ENCODE measurements at places on chromosomes 4 and X.
A peak's percentile ranks its signal among the peaks of the same experiment; 100 is the strongest.

GRCh38 chr4:71980976-71981375 lies 50.8 kb upstream of the NPFFR2 start:
- DNase-seq: no peak

DNA sequence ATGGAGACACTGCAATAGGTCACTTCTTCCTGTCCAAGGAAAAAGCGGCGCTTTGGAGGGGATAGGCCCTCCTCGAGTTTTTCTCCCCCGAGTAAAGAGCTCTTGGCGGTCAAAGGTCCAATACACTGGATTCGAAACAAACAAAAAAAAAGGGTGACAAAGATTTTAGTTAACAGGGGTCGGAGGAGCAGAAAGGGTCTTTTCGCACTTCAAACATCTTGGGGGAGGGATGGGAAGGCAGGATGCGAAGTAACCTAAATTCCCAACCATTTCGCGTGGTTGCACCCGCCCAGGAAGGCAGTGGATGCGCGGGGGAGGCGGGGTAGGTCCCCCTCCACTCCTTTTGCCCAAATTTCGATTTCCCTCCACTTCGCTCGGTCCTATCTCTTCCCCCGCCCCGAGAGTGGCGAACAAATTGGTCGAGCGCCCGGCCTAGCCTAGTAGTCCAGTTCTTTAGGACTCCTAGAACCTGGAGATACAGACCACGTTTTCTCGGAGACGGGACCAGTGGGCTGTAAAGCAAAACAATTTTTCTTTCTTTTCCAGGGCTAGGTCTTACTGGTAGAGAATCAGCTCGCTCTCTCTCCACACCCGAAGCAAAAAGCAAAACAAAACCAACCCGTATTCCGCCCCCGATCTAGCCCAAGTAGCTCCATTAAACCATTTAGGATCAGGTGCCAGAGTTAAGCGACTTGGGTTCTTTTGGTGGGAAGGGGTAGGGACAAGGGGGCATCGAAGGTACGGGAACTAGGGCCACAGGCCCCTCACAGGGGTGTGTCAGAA lies 2.0 kb upstream of the STAG2 start:
- peak; percentile 33 for DNase-seq

- DNase-seq: no peak
Observed at GRCh38 chrX:143615851-143616250, 20.1 kb downstream of the SLITRK4 start.

DNA sequence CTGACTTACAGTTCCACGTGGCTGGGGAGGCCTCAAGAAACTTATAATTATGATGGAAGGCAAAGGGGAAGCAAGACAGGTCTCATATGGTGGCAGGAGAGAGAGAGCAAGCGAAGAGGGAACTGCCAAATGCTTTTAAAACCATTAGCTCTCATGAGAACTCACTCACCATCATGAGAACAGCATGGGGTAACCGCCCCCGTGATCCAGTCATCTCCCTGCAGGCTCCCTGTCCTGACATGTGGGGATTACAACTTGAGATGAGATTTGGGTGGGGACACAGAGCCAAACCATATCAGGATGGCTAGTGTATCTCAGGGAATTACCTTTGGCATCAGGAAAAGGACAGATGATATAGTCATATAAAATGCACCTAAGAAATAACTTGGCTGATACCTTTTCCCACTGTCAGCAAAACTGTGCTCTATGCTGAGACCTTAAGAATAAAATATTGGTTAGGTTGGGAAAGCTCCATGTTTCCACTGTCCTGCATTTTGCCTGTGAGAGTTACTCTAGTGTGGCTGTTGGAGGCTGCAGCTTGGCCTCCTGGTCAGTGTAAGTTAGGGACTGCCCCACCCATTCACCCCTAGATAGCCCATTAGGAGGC lies 110.3 kb downstream of the UCHL1 start:
- no peak for DNase-seq

GRCh38 chrX:623599-624315 lies 6.8 kb upstream of the SHOX start:
- peak; percentile 25 for DNase-seq

DNA sequence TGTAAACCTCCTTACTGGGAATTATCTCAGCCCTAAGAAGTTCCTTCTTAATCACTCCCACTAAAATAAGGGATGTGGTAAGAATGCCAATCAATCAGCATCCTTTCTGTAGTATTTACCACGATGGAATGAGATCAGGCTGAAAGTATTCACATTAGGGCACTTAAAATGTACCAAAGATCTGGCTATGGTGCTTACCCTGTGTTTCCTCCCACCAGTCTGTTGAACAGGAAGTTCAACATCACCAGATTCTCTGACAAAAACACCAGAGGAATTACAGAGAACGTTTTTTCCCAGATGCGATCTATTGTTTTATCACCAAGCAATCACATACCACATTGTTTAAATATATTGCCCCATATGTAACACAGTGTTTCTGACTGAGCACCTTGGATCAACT lies 2.1 kb upstream of the CLCN3 start:
- DNase-seq: peak; percentile 90

DNA sequence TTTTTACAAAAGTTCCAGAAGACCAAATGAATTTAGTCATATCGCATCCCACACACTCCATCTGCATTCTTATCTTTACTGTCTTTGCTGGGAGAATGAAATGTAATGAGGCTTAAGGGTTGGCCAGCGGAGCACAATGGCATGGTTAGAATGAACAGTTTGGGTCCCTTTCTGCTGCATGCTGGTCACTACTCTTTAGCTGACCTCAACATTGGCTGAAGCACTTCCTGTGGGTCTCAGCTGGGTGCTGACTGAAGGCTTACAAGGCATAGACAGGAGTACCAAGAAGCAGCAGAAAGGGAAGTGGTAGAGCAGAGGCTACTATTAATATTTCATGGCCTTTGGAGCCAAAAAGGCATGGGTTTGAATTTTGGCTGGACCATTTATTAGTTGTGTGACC lies 159.4 kb upstream of the GPC4 start:
- no peak for DNase-seq

GRCh38 chr4:87103691-87104187 lies 116.7 kb downstream of the KLHL8 start:
- peak; percentile 78 for DNase-seq

DNA sequence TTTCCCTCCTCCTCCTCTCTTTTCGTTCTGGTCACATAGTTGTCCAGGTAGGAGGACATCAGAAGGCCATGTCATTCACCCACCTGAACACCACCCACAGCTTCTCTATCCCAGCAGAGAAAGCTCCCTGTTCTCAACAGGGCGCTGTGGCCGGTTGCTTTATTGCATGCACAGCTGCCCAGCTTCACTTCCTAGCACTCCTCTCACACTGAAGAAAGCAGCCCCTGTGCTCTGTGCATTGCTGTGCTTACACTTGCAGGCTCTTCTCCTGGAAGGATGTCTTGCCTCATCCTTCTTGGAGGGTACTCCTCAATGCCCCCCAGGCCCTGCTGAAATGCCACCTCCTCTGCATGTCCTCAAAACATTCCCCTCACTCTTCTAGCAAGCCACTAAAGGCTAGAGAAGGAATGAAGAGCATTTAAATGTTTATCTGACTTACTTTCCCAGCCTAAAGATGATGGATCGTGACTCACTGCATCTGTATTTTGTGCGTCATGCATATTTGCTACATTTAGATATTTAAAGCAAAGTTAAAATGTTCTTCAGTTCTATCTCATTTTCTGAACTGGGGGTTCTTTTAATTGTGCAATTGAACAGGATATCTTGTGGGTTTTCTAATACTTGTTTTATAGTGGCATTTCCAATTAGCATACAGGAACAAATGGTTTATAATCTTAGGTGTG lies 186.4 kb upstream of the PUDP start:
- DNase-seq: peak; percentile 88

GRCh38 chrX:48468693-48469691 lies 1.1 kb downstream of the SLC38A5 start:
- no peak for DNase-seq

DNA sequence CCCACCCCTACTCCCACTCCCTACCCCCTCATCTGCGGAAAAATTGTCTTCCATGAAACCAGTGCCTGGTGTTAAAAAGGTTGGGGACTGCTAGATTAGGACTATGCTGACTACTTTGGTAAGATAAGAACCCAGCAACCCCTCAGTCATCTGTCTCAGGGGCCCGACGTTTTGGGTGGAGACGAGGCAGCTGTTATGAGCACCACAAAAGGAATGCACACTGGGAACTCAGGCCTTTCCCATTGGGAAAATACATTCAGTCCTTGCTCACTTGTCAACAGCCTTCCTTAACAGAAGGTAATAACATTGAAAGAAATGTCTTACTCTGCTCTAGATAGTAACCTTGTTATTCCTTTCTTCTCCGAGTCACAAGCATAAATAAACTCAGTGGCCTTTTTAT lies 310.8 kb downstream of the AFF2 start:
- DNase-seq: peak; percentile 22

- peak; percentile 64 for DNase-seq
Observed at GRCh38 chrX:130024127-130024526, 41.7 kb downstream of the BCORL1 start.

- no peak for DNase-seq
Observed at GRCh38 chr4:110085131-110085530, 113.3 kb downstream of the ELOVL6 start.

GRCh38 chr4:24690436-24690835 lies 104.9 kb upstream of the SOD3 start:
- DNase-seq: peak; percentile 72

- no peak for DNase-seq
Observed at GRCh38 chrX:11611965-11612364, 53.8 kb downstream of the ARHGAP6 start.

- no peak for DNase-seq
Observed at GRCh38 chr4:172599554-172599953, 569.1 kb upstream of the GALNT7 start.

GRCh38 chrX:68183612-68184214 lies 249.6 kb downstream of the OPHN1 start:
- peak; percentile 24 for DNase-seq

- no peak for DNase-seq
Observed at GRCh38 chr4:147616849-147617172, 386 bp upstream of the TMEM184C start.

GRCh38 chr4:122928930-122929329 lies 6.5 kb upstream of the NUDT6 start:
- no peak for DNase-seq

DNA sequence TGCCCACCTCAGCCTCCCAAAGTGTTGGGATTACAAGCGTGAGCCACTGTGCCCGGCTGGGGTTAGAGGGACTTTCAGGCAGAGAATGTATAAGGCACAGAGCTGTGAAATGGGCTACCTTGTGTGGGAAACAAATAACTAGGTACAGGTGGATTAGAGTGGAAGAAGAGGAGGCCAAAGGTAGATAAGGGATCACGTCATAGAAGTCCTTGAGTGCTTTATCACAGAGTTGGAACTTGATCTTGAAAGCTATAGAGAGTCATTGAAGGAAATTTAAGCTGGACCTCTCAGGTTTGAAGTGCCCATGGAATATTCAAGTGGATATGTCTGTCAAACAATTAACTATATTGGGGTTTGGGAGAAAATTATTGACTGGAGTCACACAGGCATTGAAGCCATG lies 8.4 kb downstream of the N4BP2 start:
- DNase-seq: no peak

DNA sequence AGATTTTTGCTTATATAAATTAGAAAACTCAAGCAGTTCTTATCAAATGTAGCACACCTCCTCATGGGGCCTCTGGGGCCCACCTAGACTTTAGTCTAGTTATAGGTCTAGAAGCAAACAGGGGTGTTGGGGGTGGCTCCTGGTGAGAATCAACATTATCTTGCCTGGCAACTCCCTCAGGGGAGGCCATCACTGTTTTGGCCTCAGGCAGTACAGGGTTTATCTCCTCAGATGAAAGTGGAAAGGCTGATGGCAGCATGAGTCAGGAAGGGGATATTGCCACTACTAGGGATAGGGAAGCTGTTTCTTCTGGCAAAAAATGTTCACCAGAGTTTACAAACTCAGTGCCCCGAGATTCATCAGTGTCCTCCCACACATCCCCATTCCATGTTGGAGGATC lies 232.4 kb upstream of the BMP3 start:
- DNase-seq: no peak

- no peak for DNase-seq
Observed at GRCh38 chr4:166827167-166827566, 407.1 kb downstream of the SPOCK3 start.

DNA sequence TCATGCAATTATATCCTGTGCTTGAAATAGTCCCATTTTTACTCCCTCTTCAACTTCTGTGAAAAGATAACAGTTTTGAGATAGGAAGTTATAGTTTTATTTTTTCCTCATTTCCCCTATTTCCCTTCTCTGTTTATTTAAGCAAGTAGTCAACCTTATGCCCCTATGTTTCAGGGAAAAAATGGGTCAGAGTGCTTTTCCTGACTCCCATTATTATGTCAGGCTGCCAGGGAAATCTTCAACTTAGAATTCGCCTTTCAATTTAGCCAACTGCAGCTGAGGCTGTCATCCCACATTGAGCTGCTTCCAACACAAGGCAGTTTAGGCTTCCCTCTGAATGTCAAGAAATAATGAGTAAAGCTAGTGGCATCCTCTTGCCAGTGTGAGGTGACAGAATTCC lies 42.3 kb downstream of the NXT2 start:
- no peak for DNase-seq

DNA sequence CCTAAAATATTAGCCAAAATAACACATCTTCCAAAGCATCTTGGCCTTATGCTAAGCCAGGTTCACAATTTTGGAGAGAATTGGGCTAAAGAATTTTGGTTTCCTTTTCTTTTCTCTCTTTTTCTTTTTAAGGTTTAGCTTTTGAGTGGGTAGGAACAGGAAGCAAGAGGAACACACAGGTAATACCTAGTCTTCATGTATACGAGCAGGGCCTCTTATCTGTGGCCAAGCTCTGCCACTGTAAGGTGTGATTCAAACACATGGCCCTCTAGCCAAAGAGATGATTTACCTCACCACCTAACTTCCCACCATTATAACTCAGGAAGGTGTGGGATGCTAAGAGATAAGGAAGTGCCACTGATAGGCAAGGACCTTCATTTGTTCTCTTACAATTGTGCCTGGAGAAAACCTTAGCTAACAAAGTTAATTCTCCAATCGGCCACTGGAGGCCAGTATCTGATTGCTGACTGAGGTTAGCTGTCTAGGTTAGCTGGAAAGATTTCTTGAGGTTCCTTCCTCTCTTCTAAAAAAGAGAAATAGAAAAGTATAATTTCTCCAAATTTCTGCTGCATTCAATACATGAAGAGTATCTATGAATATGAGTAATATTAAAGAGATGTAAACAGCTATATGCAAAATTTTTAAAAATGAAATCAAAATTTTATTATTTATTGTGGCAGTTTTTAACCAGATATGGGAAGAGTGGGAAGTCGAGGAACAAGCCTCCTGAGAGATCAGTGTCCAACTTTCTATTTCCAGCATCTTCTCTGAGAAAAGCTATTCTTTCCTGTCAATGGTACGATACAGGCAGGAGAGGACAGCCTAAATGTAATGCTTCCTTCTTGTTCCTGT lies 30.1 kb upstream of the BBS7 start:
- peak; percentile 59 for DNase-seq

DNA sequence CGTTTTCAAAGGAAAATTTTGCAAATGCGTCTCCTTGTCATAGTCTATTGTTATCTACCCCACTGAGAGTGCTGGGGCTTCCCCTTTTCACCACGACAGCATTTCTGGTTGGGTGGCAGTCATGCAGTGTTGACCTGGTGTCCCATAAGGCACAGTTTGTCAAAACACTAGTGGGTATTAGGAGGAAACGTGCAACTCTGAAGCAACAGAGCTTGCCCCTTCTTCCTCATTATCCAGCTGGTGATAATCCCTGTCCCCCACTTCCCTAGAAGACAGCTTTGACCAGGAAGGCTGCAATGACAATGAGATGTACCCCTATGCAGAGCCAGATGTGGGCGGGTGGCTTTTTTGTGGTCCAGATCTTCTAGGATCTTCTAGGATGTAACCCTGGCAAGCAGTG lies 1.8 kb downstream of the TBC1D1 start:
- no peak for DNase-seq

- DNase-seq: peak; percentile 0
Observed at GRCh38 chrX:1165535-1166196, 46.8 kb downstream of the CRLF2 start.

Data from AG10803 (cell line).